Sigmoid colon (tissue), 7 donors: ENCODE measurements at places on chromosomes 1 and 21. TPM values are rescaled to one million over a fixed set of nuclear protein-coding genes. Genes with fewer than 3 reads are reported as not detected.

Gene FBLIM1
- total RNA-seq, result 49.6 TPM

Gene ANP32E
- total RNA-seq, result 23.9 TPM

Gene PGLYRP4
- total RNA-seq, result not detected

Gene ASTN1
- total RNA-seq, result 2.2 TPM

- DNase-seq, result no peak
Measured at GRCh38 chr1:15254559-15254958, 7.5 kb downstream of the FHAD1 start.

GRCh38 chr21:45788637-45789506 lies 145.3 kb downstream of the PCBP3 start:
- DNase-seq, result no peak

DNA sequence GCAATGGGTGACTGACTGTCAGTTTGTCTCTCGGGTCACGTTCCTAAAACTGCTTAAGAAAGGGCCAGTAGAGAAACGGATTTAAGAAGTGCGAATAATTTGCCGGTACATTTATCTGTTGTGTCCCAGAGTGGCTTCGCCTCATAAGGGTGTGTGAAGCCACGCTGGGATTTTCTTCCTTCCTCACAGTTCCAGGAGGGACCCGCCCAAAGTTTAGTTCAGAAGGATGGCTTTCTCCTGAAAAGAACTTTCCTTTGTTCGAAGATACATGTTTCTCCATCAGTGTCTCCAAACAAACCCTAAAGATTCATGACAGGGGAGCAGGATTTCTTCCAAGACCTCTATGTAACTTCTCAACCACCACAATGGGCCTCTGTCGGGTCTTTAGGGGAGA lies 49.8 kb downstream of the ADAMTS1 start:
- no peak for DNase-seq

DNA sequence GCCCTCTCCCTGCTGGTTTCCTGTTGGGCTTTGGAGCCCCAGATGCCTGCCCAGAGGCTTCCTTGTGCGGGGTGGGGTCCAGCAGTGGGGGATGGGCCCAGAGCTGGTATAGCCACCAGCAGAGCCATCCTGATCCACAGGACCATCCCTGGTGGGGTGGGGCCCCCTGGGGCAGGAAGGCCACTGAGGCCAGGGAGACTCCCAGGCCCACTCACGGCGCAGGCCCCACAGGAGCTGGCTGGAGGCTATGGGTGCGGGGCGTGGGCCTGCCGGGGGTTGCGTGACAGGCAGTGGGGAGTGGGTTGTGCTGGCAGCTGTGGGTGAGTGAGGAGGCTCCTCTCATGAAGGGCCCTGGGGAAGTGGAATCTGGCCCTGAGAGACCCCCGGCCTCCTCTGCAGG lies 5.7 kb downstream of the LRRC3 start:
- peak; percentile 53 for DNase-seq

DNA sequence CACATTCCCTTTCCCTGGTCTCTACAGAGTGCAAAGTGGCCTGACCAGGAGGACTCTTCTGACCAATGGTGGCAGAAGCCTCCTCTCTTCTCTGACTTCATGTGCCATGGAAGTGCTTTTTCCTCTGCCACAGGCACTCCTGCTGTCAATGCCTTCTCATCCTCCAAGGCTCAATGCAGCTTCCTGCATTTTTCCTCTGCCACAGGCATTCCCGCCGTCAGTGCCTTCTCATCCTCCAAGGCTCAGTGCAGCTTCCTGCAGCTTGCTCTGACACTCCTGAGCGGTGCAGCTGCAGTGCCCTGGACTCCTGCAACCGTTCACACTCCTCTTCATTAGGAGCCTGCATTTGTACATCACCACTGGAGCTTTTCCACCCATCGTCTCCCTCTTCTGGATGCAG lies 4.7 kb upstream of the ADARB1 start:
- no peak for DNase-seq

DNA sequence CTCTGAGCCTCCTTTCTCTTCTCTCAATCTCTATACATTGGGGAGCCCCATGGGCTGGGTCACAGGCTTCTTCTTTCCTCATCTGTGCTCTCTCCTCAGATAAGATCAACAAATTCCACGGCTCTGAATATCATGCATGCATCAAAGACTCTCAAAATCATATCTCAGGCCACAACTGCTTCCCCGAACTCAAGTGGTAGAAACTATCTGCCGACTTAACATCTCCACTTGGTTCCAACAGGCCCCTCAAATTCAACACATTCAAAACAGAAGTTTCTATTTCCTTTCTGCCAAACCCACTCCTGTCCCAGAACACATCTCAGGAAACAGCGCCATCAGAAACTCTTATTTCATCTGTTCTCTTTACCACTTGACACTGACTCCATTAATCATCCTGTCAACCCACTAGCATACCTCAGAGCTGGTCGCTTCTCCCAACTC lies 16.7 kb downstream of the DDX59 start:
- DNase-seq, result no peak

GRCh38 chr21:43362321-43362791 lies 64.6 kb downstream of the SIK1 start:
- peak; percentile 86 for DNase-seq

GRCh38 chr1:80158771-80159170 lies 1152.2 kb upstream of the ADGRL4 start:
- no peak for DNase-seq

- no peak for DNase-seq
Measured at GRCh38 chr1:113871597-113872113, at the start of gene PTPN22. TSS of gene PTPN22 (minus strand) at chr1:113871712.
